Activated CD8-positive, alpha-beta memory T cell treated with anti-CD3 and anti-CD28 coated beads for 1 hour (primary cell): ENCODE measurements at places on chromosomes 5 and 9.

DNA sequence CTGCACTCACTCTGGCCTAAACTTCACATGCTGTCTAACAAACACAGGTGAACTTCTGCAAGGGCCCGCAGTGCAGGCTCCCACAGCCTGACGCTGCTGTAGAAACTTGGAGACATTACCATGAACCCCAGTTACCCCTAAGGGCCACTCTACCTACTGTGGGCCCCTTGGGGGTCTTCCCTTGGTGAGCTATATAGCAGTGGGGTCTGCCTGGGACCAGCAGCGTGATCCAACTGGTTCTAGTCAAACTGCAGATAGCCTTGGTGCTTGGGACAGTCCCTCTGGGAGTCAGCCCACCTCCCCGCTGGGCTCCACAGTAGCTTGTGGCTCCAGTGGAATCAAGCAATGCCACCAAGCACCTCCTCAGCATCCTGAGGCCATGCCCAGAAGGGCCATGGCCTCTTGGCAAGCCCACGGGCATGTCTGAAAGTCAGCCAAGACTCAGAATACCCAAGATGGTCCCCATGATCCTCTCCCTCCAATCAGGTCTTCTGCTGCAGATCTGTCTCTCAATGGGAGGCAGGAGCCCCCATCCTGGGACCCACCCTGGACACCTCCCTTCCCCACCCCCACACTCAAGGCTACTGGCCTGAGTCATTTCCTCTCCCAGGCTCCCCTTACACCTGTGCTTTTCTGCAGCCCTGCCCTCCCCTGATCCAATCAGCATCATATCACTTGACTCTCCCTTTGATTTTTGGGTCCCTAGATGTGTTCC lies 230.0 kb upstream of the IRX1 start:
- no peak for DNase-seq

- DNase-seq, result no peak
These were observed 142.3 kb upstream of the ANKH start for GRCh38 chr5:15013654-15014463.

DNA sequence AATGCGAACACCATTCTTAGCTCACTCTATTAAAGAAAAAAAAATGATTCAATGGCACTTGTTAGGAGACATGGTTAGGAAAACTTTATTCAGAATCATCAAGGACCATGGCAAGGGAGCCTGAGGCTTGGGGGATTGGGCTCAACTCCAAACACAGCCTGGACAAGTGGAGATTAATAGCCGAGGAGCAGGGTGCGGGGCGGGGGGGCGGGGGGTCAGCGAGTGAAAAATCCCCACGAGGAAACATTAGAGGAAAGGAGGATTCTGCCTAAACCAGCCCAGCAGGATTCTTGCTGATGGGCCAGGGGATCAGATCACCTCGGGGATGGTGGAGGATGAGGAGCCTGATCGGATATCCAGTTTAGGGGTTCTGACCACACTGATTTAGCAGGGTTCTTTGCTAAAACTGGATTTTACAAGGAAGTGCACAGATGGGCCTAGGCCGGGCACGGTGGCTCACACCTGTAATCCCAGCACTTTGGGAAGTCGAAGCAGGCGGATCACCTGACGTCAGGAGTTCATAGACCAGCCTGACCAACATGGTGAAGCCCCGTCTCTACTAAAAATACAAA lies 24.4 kb upstream of the FIBCD1 start:
- no peak for DNase-seq

DNA sequence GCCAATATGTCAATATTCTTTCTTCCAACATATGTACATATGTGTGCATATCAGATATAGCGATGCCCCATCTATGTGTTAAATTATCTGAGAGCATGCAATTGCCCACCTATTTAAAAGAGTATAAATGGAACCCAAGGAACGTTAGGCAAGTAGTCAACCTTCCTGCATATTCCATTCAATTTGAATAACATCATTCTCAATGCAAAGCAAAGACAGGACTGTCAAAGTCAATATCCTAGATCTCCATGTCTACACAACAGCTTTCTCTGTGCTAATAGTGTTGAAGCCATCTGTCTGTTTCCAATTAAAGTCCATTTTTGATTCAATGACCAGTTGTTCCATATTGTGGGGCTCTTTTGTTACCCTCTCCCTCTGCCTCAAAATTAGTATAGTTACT lies 85.3 kb upstream of the COX7C start:
- no peak for DNase-seq

- no peak for DNase-seq
These were observed 198.1 kb downstream of the CHSY3 start for GRCh38 chr5:130102375-130102774.

- DNase-seq, result no peak
These were observed 101.2 kb downstream of the HMHB1 start for GRCh38 chr5:143913008-143913752.

- DNase-seq, result no peak
These were observed 116.9 kb downstream of the C5orf15 start for GRCh38 chr5:133851521-133851920.

- DNase-seq, result no peak
These were observed 4.4 kb upstream of the PRRX2 start for GRCh38 chr9:129661029-129661428.

DNA sequence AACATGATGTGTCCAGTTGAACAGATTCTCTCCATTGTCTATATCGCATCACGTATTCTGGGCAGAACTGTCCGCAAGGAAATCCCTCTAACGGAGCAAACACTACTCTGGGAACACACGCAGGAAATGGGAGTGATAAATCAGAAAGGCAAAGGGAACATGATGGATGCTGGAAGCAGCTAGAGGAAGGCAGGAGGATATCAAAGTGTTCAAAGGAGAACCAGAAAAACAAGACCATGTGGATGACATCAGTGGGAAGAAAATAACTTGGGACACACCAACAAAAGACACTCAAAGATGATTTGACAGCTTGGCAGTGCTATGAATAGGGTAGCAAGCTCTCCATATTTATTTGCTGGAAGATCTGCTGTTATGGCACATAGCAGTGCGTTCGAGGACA lies 142.9 kb downstream of the PLK2 start:
- no peak for DNase-seq

DNA sequence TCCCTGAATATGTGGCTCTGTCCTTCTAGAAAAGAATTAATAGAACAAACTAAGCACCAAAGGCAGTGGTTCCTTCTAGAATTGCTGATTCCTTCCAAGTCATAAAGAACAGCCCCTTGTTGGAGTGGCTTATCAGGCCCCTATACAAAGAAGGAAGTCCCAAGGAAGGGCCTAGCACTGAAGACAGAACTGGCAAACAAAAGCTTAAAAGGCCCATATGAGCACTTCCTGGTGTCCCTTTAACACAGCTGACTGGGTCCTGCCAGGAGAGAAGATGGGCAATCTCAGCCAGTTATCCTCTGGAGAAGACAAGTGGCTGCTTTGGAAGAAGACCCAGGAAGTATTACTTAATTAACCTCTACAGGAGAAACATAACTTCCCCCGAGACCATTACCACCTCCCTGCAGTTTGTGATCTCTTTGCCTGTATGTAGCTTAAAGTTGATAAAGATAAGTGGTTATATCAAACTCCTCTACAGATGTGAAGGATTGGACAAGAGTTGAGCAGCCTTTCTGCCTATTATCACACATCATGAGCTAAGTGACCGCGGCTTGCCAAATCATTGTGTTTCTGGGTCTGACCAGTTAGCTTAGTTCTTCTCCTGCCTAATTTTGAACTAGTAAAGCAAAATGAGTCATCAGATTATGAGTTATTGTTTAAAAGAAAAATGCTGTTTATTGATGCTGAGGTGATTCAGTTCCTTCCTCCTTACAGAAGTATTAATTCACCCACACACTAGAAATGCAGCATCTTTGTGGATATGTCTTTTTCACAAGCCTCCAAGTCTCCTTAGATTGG lies 13.3 kb upstream of the STING1 start:
- no peak for DNase-seq

- DNase-seq, result no peak
These were observed 551.0 kb downstream of the ZNF608 start for GRCh38 chr5:124195411-124195810.

DNA sequence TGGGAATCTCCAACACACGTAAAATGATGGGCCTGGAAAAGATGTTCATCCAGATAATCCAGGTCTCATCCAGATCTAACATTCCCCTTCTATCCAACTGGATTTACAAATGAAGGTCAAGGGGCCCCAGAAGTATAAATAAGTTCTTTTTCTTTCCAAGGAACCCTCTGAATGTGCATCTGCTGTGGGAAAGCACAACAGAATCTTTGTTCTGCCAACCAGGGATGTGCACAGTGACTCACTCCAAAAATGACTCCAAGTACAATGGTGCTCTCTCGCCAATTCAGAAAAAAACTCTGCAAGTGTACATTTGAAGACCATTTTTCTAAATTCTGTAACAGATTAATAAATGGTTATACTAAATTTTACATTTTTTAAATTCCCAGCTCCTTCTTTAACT lies 12.4 kb downstream of the RAPGEF6 start:
- DNase-seq, result no peak

- DNase-seq, result no peak
These were observed 92.7 kb downstream of the VCAN start for GRCh38 chr5:83564069-83564749.

GRCh38 chr9:126453156-126453963 lies 126.7 kb downstream of the MVB12B start:
- DNase-seq, result no peak

- DNase-seq, result no peak
These were observed 9.5 kb downstream of the TRIM41 start for GRCh38 chr5:181232593-181232992.

DNA sequence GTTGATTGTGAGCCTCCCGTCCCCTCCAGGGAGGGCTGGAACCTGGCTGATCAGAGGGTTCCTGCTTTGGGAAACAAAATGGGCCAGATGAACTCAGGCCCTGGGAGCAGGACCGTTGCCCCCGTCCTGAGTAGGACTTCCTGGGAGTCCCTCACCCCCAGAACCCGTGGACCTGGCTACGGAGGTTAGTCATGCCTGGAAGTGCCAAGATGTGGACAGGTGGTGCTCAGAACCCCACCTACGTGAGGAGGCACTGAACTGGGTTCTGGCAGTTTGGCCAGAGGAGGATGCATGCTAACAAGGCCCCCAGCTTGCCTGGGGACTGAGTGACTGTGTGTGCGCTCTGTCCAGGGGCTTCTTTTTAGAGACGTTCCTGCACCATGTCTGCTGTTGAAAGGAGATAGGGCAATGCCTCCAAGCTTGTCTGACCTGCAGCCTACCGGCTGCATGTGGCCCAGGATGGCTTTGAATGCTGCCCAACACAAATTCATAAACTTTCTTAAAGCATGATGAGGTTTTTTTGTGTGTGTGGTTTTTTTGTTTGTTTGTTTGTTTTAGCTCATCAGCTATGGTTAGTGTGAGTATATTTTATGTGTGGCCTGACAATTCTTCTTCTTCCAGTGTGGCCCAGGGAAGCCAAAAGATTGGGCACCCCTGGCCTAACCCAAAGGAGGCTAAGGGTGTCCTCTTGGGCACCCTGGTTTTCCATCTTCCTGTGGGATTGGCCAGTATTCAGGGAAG lies 1.8 kb upstream of the DAB2IP start:
- DNase-seq, result no peak

DNA sequence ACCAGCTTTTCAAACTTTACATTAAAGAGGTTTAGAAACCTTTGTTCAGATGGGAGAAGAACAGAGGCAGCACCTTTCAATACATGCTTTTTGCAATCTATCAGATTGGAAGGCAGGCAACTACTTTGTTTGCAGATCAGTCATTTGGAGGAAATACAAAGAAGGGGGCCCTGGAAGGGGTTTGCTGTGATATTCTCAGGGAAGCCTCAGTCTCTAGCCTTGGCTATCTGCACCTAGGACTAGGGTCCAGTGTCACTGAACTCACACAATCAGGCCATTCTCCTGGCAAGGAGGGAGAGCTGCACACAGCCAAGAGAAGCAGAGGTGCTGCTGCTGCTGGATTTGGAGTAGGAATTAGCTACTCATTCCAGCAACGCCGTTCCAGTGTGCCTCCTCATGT lies 79.5 kb downstream of the CRB2 start:
- DNase-seq, result no peak

GRCh38 chr5:106092455-106092854 lies 1578.3 kb downstream of the EFNA5 start:
- DNase-seq, result no peak

DNA sequence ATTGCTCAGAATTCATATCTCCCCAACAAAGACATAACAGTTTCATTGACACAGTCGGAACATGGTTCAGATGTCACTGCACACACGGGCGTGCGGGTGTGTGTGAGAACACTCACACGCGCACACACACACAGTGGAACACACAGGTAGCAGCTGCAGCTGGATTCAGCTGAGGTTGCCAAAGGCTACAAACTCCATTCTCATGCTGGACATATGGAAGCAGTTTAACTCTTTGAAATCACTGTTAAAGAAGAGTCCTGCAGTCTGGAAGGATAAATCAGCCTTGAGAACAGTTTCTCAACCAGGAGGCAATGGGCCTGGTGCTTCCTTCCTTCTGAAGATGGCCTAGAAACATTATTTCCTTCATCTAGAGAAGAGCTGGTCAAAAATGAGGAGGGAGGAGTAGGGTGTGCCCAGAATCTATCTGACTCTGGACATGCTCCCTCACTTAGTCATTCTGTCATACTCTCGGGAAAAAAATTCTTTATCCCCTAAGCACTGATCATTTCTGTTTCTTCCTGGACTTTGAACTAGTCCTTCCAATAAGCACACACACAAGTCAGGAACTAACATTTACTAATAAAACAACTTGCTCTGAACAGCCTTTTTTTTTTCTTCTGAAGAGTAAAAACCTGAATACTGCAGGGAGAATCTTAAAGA lies 160.6 kb downstream of the ZDHHC21 start:
- DNase-seq, result no peak

- no peak for DNase-seq
These were observed 14.7 kb downstream of the PIK3R1 start for GRCh38 chr5:68230285-68230684.

DNA sequence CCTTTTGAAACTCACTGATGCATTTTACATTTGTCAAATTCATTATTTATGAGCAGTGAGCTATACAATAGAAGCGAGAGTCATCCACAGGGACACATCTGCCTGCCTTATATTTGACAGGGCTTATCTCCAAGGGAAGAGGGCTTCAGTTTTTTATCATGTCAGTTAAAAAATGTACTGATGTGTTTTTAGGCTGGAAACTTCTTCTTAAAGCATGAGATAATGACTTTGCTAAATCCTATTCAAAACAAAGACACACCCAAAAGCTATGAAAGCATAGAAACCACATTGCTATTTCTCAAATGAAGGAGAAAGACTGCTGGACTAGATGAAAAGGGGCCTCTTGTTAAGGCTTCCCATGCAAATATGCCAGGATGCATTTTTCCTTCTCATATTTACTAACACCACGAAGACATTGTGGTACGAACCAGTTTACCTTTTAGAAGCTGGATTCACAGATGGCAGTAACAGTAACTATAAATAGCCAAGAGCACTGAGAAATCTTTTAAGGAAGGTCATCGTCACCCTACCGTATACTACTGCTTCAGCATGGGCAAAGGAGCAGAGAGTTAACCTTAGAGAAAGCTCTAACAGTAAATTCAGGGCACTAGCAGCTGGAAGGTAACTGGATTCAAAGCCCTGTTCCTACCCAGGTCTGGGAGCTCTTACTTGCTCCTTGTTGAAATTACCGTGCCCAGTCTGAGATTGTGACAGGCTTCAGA lies 86.3 kb upstream of the IFNK start:
- DNase-seq, result no peak
